ENCODE measurements at places on chromosomes 4 and X.

DNA sequence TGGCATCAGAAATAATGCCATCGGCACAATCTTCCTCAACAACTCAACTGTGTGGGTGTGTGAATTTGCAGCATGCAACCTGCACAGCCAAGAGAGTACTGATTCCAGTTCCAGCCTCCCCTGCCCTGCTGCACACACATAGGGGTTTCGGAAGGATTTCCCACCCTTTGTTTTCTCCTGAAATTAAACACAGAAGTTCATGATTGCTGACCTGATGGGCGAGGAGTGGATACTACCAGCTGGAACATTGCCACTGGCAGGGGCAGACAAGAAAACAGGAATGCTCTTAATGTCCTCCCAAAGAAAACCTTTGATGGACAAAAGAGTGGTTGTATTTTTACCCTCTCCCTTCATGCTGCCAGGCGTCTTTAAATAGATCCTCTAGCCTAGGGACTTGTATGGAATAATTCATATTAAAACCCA is 4.8 kb downstream of the NDP start:
- DNase-seq, result no peak

DNA sequence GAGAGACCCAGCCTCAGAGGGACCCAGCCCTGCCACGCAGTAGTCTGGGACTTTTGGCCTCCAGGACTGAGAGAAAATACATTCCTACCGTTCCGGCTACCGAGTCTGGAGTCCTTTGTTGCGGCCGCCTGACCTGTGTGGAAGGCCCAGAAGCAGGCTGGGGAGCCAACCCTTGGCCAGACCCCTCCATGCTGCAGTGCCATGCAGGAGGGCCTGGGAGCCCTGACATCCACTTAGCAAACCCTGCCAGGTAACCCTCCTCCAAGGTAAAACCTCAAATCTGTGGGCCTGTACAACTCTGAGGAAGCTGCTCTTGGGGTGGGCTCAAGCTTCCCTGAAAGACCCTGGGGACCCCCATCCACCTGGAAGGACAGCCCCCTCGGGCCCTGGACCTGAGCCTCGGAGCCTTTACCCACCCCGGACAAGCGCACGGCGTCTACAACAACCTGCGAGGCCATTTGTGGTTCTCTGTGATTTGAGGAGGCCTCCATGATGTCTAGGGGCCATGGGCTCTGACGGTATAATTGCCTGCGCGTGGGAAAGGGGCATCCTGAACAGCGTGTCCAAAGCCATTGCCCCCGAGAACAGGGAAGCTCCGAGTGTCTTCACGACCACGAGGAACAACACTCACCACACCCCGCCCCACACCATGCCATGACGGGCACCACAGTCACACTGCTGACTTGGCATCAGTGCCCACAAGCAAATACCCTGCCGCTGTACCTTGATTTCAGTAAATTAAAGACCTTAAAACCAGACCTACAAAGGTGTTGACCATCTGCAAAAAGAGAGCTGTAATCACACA is 58.7 kb downstream of the ZFYVE28 start:
- no peak for DNase-seq

DNA sequence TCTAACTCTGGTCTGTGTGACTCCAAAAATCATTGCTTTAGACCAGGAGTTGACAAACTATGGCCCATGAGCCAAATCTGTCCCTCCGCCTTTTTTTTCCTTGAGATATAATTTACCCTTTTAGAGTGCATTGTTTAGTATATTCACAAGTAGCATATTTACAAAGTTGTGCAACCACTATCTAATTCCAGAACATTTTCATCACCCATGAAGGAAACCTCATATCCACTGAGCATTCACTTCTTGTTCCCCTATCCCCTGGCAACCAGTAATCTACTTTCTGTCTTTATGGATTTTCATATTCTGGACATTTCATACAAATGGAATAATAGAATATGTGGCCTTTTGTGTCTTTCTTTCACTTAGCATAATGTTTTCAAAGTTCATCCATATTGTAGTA is 67.4 kb upstream of the CITED1 start:
- no peak for DNase-seq

- no peak for DNase-seq
Observed at GRCh38 chr4:188030401-188030800, 34.8 kb downstream of the ZFP42 start.

DNA sequence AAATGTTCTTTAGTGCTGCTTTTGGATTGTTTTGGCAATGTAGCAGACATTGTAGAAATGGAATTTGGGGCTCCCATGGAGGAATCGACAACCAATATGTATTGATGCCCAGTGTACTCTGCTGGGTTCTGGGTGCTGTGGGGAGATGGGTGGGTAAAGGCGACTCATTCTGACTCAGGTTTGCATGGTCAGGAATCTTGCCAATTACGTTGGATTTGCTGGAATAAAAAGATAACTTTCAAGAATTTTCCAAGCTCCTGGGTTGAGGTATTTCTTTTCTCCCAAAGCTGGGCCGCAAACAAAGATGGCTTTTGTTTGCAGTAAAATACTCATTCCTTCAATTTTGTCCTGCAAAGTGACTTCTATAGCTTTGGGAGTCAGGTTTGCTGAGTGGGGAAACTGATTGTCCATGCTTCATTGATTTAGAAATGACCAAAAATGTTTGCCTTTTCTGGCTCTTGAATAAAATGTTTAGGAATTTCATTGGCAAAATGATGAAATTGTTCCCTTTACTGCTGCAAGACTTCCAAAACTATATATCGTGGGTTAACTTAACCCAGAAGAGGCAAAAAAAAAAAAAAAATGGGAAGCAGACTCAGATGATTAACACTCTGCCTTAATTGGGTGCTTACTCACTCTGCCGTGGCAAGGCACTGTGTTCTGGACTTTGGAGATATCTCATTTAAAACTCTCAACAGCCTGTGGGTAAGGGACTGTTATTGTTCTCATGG is 57.0 kb downstream of the RTL9 start:
- DNase-seq, result no peak

DNA sequence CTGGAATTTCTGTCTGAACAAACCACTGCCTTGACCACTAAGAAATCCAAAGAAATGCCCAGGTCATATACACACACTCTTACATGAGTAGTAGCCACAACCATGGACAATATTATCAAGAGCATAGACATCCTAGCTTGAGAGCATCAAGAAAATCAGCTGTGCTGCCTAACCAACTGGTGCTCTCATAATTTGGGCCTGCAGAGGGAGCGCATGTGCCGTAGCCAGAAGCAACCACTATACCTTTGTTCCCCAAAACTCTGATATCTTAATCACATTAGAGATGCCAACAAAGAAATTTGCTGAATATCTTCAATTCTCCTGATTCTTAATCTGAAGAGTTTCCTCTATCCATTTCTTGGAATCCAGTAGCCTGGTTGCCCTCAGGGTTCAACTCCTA is 163.6 kb downstream of the ZNF674 start:
- no peak for DNase-seq

- DNase-seq, result no peak
Observed at GRCh38 chr4:186701273-186701672, 22.4 kb downstream of the FAT1 start.

- DNase-seq, result no peak
Observed at GRCh38 chr4:60805500-60806313, 394.4 kb upstream of the ADGRL3 start.

DNA sequence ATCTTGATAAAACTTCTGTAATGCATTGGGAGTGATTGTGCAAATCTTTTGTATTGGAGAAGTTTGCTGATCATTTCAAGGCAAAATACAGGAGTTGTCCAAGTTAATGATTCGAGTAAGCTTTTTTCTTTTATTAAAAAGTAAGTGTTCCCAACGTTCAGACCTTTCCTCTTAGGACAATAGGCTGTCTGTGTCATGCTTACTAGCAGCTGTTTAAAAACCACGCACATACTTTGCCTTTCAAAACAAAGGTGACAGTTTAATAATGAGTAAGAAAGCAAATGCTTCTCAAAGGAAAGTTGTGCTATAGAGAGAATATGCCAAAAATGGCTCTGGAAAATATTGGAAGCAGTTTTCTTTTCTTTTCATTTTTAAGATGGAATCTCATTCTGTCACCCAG is 11.2 kb downstream of the TRAPPC11 start:
- no peak for DNase-seq

- no peak for DNase-seq
Observed at GRCh38 chrX:66672106-66672505, 33.2 kb upstream of the EDA2R start.

DNA sequence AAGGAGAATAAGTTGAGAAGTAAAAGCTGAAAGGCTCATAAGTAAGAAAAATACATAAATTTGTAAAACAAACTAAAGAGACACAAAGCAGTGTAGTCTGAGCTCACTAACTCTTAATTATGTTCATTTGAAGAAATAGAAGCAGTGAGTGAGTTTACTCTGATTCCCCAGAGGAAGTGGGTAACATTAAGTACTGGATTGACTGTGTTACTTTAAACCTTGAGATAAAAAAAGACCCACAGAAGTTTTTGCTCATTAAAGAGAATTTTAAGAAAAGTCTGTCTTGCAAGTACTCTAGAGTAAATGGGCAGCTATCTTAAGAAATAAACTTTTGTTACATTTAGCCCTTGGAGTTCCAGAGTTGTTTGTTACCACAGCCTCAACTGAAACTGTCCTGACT is 2466.9 kb downstream of the PCDH7 start:
- DNase-seq, result no peak

- no peak for DNase-seq
Observed at GRCh38 chr4:26356081-26356501, 35.3 kb downstream of the RBPJ start.

GRCh38 chr4:52477191-52477780 is 181.8 kb downstream of the USP46 start:
- DNase-seq, result no peak

DNA sequence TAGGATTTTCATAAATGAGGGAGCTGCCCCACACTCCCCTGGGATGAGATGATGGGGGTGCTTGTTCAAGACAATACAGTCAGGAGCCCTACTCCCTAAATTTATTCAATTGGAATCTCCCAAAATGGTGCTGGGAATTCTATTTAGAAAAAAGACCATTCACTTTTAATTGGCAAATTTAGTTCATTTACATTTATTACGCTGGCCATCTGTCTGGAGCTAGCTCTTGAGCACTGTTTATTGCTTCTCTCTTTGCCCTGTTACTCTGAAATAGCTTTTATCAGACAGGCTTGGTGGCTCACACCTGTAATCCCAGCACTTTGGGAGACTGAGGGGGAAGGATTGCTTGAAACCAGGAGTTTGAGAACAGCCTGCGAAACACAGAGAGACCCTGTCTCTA is 2.0 kb upstream of the ARSD start:
- no peak for DNase-seq

DNA sequence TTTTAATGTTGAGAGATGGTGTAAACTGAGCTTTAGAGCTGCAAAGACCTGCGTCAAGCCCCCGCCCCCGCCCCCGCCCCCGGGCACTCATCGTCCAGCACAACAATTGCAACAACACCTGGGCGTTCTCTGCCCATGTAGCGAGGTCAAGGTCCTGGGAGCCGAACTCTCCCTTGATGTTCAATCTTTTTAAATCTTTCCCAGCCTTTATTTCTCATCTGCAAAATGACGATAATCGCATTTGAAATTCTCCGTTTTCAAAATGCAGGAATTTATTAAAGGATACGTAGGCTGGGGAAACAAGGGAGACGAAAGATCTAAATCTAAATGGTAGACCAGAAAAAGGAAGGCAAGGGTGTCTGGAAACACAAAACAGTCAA is 648 bp upstream of the MSMO1 start:
- no peak for DNase-seq

- DNase-seq, result no peak
Observed at GRCh38 chrX:10501611-10502010, 118.8 kb downstream of the MID1 start.

- no peak for DNase-seq
Observed at GRCh38 chrX:15202454-15203177, 67.3 kb downstream of the ASB9 start.

DNA sequence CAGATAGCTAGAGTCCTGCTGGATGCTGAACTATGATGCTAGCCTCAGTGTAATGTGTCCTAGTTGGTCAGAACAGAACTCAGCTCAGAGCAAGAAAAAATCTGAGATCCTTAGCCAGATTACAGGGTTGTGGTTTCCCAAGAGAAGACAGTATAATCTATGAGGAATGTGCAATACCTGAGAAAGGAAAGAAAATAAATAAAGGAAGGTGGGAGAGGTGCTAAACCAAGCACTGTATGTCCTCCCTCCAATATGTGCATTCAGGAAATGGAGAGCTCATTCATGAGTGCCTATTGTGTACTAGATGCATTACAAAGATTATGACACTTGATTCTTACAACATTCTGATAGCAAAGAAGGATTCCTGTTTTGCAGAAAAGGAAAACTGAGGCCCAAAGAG is 7.5 kb downstream of the USP26 start:
- no peak for DNase-seq

DNA sequence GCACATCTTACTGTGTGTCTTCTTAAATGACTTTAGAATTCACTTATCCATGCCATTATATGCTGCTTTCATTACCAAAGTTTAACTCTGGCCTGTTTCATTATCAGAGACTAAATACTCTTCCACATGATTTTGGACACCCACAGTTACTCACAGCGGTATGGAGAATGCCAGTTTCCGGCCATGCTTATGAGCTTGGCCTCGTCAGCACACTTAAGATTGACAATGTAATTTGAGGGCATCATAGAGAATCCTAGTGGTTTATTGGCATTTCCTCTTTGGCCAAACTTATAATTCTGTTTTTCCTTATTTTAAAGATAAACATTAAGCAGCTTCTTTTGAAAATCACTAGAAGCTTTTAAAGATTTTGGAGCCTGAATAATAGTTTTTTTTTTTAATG is 104.5 kb downstream of the IRF2 start:
- no peak for DNase-seq

DNA sequence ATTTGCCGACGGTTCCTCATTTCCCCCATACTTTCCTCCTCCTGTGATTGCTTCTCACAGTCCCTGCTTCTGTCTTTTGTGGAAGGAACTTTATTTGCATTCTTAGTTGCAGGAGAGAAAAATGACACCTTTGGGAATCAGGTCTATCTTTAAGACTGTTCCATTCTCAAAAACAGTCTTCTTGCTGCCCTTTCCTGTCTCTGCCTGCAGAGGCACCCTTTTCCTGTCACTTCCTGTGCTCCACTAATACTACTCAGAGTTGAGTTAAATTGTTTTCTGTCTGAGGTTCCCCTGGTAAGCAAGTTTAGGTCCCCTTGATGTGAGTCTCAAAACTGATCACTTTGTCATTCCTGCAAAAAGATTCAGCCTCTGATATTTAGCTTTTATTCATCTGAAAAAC is 208.8 kb upstream of the CLNK start:
- DNase-seq, result no peak

- peak; percentile 75 for DNase-seq
Observed at GRCh38 chr4:99885063-99885664, 9.1 kb downstream of the LAMTOR3 start.

GRCh38 chrX:138006180-138006579 is 440.3 kb downstream of the ZIC3 start:
- DNase-seq, result no peak
